ENCODE measurements at places on chromosomes 7 and 10.

DNA sequence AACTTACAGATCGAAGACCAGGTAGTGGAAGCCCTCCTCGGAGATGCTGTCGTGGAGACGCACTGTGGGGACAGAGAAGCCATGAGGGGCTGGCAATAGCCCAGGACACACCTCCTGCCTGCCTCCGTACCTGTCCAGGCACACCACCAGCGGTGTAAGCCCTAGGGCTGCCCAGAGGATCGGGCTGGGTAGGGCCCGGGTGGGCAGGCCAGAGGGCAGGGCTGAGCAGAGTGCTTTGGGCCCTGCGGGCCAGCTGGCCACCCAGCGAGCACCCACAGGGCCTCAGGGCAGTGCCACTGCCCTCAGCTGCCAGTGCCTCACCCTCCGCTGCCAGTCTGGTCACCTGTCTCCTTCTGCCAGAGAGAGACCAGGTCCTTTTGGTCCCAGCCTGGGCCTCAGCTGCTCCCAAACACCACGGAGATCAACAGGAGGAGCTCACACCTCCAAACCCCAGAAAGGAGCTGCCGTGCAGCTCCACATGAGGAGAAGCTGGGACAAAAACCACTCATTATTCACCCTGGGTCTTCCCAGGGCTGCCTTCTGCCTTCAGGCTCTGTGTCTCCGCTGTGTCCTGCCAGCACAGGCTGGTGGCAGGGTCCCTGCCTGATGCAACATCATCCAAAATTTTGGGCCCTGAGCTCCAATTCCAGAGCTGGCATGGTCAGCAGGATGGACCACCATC is 58.2 kb downstream of the YKT6 start:
- no peak for DNase-seq

DNA sequence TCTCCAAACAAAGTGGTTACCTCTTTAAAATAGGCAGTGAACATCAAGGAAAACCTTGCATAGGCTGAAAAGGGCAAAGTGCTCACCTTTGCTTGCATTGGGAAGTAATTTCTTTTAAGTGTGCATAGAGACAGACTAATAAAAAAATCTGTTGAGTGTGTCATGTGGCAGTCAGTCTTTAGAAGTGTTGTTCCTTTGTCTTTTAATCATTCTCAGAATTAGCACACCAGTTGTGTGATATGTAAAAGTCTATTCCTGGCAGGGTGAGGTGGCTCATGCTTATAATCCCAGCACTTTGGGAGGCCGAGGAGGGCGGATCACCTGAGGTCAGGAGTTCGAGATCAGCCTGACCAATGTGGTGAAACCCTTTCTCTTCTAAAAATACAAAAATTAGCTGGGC is 117.0 kb downstream of the INSYN2A start:
- DNase-seq: no peak

DNA sequence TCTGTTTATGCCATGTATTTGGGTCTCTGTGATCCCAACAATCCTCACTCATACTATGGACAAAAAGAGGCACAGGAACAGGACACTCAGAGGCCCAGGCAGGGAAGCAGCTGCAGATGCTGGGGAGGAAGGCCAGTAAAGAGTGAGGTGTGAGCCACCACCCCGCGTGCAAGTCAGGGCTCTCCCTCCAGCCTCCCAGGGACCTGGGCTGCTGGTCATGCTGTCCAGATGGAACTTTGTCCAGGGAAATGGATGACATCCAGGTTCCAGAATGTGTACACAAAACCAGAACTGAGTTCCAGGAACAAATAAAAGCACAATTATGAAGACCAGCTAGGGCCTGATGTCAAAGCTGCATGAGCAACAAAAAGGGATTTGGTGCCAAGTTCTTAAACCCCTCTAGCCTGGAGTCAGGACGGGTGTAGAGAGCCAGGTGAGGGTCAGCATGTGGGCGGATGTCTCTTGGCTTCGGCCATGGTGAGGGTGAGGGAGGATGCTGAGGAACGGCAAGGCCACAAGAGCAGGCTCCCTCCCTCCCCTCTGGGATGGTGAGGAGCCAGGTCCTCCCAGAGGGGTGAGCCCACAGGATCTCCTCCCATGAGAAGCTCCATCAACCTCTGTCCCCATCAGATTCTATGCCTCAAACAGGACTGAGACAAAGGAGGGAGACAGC is 739.7 kb downstream of the PARD3 start:
- no peak for DNase-seq

GRCh38 chr10:91883549-91884444 is 25.5 kb downstream of the FGFBP3 start:
- DNase-seq: no peak

DNA sequence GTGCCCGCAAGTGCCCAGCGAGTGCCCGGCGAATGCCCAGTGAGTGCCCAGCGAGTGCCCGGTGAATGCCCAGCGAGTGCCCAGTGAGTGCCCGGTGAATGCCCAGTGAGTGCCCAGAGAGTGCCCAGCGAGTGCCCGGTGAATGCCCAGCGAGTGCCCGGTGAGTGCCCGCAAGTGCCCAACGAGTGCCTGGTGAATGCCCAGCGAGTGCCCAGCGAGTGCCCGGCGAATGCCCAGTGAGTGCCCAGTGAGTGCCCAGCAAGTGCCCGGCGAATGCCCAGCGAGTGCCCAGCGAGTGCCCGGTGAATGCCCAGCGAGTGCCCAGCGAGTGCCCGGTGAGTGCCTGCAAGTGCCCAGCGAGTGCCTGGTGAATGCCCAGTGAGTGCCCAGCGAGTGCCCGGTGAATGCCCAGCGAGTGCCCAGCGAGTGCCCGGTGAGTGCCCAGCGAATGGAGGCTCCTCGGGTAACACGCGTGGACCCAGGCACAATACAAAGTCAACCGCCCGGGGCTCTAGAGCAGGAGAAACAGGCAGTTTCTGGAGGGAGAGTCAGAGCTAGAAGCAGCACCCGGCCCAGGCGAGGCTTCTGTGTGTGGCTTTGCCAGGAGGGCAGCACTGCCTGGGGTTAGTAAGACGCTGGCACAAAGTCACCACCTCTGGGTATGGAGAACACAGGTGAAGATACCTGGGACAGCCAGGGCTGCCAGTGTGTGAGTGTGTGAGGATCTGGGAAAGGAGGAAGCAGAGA is 38.2 kb upstream of the CFAP46 start:
- DNase-seq: no peak

GRCh38 chr7:35483568-35483967 is 211.4 kb downstream of the HERPUD2 start:
- DNase-seq: no peak

GRCh38 chr10:30987463-30987862 is 44.2 kb downstream of the ZNF438 start:
- DNase-seq: no peak

GRCh38 chr7:98779800-98780587 is 89.8 kb downstream of the TMEM130 start:
- DNase-seq: no peak

- no peak for DNase-seq
Observed at GRCh38 chr10:93994438-93994801, 689 bp downstream of the PLCE1 start.

GRCh38 chr10:62583876-62584615 is 209.9 kb downstream of the ZNF365 start:
- no peak for DNase-seq

DNA sequence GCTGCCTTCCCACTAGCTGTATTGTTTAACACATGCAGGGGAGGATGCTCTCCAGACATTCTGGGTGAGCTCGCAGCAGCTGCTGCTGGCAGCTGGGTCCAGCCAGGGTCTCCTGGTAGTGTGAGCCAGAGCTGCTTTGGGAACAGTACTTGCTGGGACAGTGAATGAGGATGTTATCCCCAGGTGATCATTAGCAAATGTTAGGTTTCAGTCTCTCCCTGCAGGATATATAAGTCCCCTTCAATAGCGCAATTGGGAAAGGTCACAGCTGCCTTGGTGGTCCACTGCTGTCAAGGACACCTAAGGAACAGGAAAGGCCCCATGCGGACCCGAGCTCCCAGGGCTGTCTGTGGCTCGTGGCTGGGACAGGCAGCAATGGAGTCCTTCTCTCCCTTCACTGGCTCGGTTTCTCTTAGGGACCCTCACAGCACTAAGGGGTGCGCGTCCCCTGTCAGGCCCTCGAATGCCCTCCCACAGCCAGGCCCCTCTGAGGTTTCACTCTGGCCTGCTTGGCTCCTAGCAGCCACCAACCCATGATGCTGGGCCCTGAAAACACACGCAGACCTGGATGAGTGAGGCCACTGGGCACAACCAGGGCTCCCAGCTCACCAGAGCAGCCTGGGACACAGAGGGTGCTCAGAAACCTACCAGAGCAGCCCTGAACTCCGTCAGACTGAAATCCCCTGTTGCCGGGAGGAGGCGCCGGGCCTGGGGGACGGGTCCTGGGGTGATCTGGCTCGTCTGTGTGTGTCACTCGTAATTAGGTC is 173.0 kb upstream of the LANCL2 start:
- DNase-seq: no peak

DNA sequence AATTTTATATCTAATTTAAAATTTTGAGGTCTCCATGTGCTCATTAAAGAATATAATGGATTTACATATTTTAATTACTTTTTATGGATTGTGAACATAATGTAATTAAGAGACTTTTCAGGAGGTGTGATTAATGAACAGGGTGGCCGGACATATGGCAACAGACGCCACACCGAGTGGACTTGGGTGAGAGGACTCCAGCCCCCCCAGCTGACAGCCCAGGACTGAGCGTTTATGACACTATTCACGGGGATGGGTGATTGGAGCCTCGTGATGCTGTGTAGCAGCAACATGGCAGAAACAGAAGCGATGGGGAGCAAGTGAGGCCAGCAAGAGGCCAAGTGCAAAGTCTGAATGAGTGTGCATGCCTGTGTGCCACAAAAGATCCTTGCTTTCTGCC is 1176.9 kb downstream of the TYW1 start:
- DNase-seq: no peak

GRCh38 chr7:7861211-7861633 is 107.4 kb upstream of the GLCCI1 start:
- no peak for DNase-seq

GRCh38 chr10:49394933-49395740 is 752 bp downstream of the DRGX start:
- DNase-seq: no peak
